ENCODE measurements at places on chromosomes 5 and 9. TPM values are rescaled to one million over a fixed set of nuclear protein-coding genes. Genes with fewer than 3 reads are reported as not detected.

The PRDM9 gene
- total RNA-seq = not detected

The CNOT8 gene
- 32.4 TPM for total RNA-seq

The OR1Q1 gene
- total RNA-seq = not detected

The TEX48 gene
- total RNA-seq = not detected

The CYLC2 gene
- not detected for total RNA-seq

The ZNF79 gene
- 11.5 TPM for total RNA-seq

- no peak for DNase-seq
These were observed 291.2 kb downstream of the TMEM167A start for GRCh38 chr5:82785882-82786509.

- no peak for DNase-seq
These were observed 61.1 kb downstream of the OXCT1 start for GRCh38 chr5:41809128-41809527.

- peak; percentile 73 for DNase-seq
These were observed 39.7 kb downstream of the FABP6 start for GRCh38 chr5:160269017-160269416.

- no peak for DNase-seq
These were observed 27.1 kb upstream of the TLE1 start for GRCh38 chr9:81716409-81716808.

DNA sequence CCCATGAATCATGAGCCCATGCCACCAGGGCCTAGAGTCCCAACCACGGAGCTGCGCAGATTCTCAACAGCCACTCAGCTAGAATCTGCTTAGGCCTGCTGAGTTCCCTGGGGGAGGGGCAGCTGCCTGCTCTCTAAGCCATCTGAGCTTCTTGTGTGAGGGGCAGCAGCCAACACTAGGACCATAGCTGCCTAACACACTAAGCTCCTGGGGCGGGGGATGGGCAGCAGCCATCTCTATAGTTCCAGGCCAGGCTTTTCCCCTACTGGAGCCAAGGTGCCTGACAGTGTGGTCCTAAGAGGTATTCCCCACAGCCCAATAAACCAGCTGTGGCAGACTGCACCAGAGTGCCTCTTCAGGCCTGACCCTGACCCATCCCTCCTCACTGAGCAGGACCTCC lies 255.9 kb upstream of the ACO1 start:
- no peak for DNase-seq
